SHP77 (cell line): ENCODE measurements at places on chromosomes 6 and 20.
A peak's percentile ranks its signal among the peaks of the same experiment; 100 is the strongest.

GRCh38 chr6:8855411-8855810 lies 420.1 kb upstream of the SLC35B3 start:
- DNase-seq = no peak

GRCh38 chr6:1966713-1967112 lies 278.7 kb downstream of the GMDS start:
- DNase-seq = peak; percentile 37

- no peak for DNase-seq
These were observed 81.6 kb downstream of the NCOA7 start for GRCh38 chr6:125872259-125872921.

- DNase-seq = no peak
These were observed 491.4 kb upstream of the POU3F2 start for GRCh38 chr6:98343004-98343403.

DNA sequence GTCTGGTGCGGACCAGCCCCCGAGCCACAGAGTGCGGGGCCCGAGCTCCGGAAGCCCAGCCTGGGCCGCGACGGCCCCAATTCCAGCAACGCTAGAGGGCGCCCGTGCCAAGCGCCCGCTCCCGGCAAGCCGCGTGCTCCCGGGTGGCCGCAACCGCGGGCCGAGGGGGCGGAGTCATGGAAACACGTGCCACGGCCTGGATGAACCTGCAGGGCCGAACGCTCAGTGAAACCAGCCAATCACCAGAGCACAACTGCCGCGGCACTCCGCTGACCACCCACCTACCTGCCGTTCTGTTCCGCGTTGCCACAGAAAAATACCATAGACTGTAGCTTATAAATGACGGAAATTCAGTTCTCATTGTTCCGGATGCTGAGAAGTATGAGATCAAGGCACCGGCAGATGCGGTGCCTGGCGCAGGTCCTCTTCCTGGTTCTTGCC lies 85.7 kb upstream of the FOXC1 start:
- DNase-seq = peak; percentile 51

- DNase-seq = no peak
These were observed 42.0 kb downstream of the ERMARD start for GRCh38 chr6:169793408-169793807.

- DNase-seq = no peak
These were observed 77.0 kb upstream of the SGK1 start for GRCh38 chr6:134394905-134395304.

DNA sequence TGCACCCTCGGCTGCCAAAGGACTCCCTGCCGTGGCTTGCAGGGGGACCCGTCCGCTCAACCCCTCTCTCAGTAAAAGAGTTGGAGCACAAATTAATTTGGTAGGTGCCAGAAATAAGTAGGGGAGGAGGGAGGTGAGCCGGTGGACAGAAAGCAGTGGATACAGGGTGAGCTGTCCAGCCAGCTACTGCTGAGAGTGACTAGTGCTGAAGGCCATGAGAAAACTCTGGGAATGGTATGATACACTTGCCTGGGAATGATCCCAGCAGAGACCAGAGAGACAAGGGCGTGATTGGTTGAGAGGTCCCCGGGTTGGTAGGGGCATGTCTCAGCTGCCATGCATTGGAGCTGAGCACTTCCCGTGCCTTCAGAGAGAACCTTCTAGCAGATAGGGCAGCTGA lies 15.7 kb downstream of the FOXQ1 start:
- DNase-seq = no peak

GRCh38 chr20:40697541-40697940 lies 8.5 kb upstream of the MAFB start:
- no peak for DNase-seq

GRCh38 chr6:149077208-149077607 lies 240.3 kb upstream of the TAB2 start:
- no peak for DNase-seq

DNA sequence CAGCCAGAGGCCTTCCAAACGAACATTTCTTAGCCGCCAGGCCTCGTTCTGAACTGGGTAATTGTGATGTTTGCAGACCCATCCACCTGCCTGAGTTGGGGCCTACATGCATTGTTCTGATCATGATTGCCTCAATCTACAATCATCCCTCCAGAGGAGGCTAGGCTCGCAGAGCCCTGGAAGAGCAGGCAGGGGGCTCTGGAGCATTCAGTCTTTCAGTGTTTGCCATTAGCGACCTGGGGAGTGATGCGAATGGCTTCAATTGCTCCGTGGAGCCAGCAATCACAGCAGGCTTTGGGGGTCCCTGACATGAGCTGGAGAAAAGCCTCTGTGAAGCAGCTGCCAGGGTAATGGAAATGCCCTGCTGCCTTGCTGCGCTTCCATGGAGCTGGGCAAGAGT lies 22.0 kb downstream of the SNAP25 start:
- DNase-seq = no peak

DNA sequence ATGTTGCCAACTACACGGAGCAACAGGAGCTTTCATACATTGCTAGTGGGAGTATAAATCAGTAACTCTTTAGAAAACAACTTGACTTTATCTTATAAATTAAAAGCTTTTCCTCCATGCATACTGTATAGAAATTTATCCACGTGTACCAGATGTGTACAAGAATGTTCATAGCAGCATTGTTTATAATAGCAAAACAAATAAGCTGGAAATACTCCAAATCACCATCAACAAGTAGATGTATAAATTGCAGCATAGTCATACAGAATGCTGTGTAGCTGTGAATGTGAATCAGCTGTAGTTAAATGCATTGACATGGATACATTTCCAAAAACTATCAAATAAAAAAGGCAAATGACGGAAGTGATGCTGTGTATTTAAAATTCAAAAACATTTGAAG lies 6.0 kb downstream of the PSMF1 start:
- DNase-seq = no peak

DNA sequence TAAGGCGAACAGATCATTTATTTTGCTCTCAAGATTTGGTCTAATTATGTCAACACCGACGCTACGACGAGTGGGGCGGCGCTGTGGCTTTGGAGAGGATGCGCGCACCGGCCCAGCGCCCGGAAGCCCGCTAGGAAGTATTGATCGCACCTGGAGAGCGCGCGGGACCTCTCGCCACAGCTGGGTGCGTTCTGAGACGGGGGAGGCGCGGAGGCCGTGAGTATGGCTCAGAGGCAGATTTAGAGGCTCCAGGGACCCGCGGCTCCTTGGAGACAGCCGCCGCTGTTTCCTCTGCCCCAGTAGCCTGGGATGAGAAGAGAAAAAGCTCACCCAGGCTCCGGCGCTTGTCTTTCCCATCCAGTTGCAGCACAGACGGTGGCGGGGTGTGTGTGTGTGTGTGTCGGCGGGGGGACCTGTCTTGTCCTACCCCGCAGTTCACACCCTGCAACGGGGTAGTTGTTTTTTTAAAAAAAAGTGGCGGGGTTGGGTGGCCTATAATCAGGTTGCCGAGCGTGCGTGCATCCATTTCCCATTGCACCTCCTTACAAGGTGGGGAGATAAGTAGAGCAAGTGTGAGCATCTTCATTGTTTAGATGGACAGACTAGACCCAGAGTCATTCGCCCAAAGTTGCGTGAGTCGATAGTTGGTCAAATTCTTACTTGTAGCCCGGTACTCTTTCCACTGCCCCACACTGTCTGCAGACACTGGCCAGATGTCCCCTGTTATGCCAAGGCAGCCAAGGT lies 11.2 kb downstream of the TFAP2D start:
- DNase-seq = peak; percentile 63

- DNase-seq = no peak
These were observed 95.0 kb downstream of the NKAIN2 start for GRCh38 chr6:123898665-123899064.

DNA sequence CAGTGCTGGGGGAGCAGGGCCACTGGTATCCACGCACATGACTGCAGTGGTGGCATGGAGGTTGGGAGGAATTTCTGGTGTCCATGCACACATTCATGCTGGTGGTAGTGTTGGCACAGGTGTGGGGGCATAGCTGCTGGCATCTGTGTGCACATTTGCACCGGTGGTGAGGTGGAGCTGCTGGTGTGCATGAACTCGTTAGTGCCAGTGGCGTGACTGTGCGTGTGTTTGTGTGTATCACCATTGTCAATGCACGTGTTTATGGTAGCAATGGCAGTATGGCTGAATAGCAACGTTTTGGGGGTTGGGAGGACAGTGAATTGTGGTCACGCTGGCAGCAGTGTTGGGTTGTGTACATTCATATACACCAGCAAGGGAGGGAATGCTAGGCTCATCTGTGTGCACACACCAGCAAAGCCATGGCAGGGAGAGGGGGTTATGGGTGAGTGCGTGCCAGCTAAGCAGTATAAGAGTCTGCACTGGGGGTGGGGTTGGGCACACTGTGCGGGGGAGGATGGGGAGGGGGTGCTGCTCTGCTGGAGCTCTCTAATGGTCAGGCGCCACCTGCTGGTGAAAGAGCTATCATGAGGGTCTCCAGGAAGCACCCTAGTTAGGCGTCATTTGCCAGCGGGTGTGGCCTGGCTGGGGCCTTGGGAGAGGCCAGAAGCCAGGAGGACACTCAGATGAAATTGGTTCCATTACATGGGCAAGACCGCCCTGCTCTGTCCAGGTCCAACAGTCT lies 626.1 kb upstream of the ID4 start:
- peak; percentile 18 for DNase-seq

DNA sequence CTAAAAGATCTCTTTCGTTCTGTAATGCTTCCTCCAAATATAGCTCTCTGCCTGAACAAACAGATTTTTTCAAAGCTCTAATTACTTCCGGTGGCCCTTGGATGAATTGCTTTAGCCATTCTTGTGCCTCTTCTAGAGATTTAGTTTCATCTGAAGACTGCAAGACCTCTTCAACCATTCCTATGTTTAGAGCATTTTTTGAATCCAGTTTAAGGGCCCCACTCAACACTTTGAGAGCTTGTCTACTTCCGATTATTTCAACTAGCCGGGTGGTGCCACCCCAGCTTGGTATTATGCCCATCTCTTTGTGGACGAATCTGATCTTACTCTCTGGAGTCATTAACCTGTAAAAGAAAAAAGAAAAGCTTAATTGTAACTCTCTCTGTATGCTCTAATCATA lies 23.3 kb downstream of the RNF146 start:
- DNase-seq = no peak

DNA sequence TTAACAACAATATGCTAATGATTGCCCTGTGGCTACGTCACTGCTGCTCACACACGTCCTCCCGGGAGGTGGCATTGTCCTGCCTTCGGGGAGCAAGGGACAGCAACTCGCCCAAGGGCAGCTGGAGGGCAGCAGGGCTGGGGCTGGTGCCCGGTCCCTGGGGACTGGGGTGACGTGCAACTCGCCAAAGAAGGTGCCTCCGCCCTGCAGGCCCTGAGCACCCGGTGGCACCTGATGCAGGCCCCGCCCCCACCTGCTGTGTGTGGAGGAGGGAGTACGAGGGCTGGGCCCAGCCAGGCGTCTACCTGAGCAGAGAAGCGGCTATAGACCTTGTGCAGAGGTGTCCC lies 64.8 kb upstream of the SLCO4A1 start:
- DNase-seq = no peak

GRCh38 chr20:53660947-53661381 lies 67.3 kb upstream of the ZNF217 start:
- no peak for DNase-seq

GRCh38 chr6:111162504-111162903 lies 75.2 kb downstream of the SLC16A10 start:
- DNase-seq = no peak

GRCh38 chr20:24160563-24161281 lies 172.1 kb upstream of the GGTLC1 start:
- DNase-seq = peak; percentile 31

DNA sequence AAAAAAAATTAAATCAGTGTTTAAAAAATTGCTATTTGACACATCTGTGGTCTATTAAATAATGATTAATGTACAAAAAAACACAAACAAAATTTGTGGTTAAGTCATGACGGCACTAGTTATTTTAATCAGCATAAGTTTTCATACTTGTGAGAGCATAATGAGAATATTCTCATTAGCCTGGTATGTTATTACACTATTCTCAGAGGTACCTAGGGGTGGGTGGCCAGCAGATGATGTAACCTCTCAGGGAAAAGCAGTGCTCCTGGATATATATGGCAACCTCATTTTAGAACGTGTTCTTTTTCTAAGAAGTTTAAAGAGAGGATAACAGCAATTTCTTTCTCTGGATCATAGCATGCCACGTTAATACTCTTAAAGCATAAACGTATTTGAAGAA lies 109.2 kb downstream of the GJA1 start:
- DNase-seq = no peak

DNA sequence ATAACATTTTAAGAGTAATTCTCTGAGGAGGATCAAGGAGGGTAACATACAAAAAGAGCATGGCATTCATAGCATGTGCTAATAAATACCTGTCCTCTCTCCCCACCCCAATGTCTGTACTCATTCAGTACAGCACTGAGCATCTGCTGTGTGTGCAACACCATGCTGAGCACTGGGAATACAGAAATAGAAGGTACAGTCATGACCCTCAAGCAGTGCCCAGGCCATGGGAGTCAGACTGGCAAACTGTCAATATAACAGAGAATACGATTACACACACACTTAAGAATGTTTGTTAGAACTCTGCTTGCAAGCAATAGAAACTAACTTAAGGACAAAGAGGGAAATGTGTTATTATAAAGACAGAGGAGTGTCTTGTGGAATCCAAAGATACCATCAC lies 24.7 kb upstream of the ZFAND3 start:
- no peak for DNase-seq

- no peak for DNase-seq
These were observed 81.5 kb downstream of the MYLK4 start for GRCh38 chr6:2669067-2669700.

DNA sequence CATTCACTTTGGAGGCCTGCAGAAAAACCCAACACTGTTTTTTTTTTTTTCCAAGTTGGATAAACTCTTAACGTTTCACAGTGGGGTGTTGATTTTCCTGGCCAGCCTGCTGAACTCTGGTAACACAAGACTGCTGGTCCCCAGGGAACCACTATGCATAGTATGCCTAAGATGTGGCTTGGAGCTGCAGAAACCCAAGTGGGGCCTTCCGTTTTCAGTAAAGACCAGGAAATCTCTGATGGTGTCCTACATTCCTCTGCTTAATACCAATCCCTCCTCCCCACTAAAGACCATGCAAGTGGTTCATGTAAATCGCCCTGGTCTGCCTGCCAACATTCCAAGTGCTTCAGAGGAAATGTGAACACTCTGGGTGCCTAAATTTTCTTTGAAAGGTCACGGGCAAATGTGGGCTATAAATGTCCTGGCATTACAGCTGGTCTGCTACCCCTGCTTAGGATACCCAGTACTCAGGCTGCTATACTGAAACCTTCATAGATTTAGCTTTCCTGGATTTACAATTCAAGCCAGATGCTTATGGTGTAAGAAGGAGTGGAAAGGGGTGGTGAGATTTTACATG lies 615.4 kb downstream of the MAFB start:
- no peak for DNase-seq

DNA sequence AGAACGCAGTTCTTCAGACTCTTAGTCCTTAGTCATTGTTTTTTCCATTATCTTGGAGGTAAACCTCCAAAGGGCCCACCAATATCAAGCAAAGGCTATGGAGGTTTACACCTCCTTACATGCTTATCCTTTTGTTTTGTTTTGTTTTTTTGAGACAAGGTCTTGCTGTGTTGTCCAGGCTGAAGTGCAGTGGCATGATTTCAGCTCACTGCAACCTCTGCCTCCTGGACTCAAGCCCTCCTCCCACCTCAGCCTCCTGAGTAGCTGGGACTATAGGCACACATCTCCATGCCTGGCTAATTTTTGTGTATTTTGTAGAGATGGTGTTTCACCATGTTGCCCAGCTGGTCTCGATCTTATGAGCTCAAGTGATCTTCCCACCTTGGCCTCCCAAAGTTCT lies 26.3 kb downstream of the ADGRG6 start:
- DNase-seq = no peak

GRCh38 chr6:133590814-133591213 lies 298.1 kb upstream of the TCF21 start:
- DNase-seq = no peak

- no peak for DNase-seq
These were observed 89.0 kb upstream of the EPB41L1 start for GRCh38 chr20:36065427-36065998.

- DNase-seq = no peak
These were observed 796 bp downstream of the HLA-DQB1 start for GRCh38 chr6:32665661-32666060.
